Activated T-cell treated with anti-CD3 and anti-CD28 coated beads for 48 hours (primary cell): ENCODE measurements at places on chromosomes 5 and 9.

GRCh38 chr9:92735636-92736562 is 28.7 kb downstream of the BICD2 start:
- no peak for DNase-seq

DNA sequence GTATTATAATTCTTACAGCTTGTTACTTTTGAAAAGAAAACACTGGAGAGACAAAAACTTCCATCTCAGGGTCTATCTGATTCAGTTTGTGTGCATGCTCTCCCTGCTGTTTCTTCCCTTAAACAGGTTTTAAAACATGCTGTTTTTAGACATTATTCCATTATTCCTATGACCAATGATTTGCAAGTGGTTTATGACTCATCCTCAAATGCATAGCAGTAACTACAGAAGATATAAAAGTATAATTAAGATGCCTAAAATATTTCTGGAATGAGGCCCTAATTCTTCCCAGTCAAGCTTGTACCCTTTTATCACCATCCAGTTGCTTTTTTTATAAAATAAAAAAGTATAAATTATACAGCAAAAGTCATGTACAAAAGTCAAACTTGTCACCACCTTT is 3.7 kb downstream of the DTWD2 start:
- no peak for DNase-seq

- no peak for DNase-seq
Measured at GRCh38 chr5:107268241-107268640, 402.5 kb downstream of the EFNA5 start.

DNA sequence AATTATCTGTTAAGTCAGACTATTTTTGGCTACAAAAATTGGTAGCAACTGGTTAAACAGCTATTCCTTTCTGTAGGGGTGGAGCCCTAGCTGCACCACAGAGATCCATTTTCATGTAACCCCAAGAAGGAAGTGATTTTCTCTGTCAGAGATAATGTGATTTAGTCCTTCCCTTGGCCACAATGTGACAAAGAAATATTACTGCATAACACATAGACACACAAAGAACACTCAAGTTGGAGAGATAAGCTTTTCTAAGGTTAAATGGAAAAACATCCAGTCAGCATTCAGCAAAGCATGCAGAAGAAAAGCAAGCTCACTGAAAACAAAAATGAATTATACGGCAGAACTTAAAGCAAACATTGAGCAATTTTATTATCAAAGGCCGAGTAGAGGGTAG is 227.8 kb upstream of the CDH9 start:
- DNase-seq: no peak

GRCh38 chr5:125578551-125578950 is 832.1 kb upstream of the ZNF608 start:
- DNase-seq: no peak

DNA sequence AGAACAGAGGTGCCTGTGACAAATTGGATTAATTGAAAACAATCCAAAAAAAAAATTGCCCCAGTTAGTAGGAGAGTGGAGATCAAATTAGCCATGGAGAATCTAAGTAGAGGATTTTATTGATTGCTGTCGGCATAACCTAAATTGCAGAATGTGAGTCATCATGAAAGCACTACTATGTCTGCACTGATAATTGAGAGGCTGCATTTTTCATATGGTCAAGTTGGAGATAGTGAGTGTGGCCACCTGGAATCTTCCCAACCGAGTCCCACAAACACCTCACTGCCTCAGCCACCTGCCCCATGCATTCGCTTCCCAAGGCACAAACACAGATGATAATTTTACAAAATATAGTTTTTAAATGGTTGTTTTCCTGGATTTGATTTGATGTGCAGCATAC is 123.7 kb downstream of the NTRK2 start:
- no peak for DNase-seq

- no peak for DNase-seq
Measured at GRCh38 chr9:136090768-136091581, 4.1 kb downstream of the NACC2 start.

- DNase-seq: no peak
Measured at GRCh38 chr9:14321517-14322130, 7.7 kb upstream of the NFIB start.

- DNase-seq: no peak
Measured at GRCh38 chr9:15873573-15874177, 320.8 kb downstream of the CCDC171 start.
